GM04503 (cell line): ENCODE measurements at places on chromosomes 16 and 17.

GRCh38 chr17:40460604-40460967 lies 17.3 kb downstream of the IGFBP4 start:
- no peak for DNase-seq

DNA sequence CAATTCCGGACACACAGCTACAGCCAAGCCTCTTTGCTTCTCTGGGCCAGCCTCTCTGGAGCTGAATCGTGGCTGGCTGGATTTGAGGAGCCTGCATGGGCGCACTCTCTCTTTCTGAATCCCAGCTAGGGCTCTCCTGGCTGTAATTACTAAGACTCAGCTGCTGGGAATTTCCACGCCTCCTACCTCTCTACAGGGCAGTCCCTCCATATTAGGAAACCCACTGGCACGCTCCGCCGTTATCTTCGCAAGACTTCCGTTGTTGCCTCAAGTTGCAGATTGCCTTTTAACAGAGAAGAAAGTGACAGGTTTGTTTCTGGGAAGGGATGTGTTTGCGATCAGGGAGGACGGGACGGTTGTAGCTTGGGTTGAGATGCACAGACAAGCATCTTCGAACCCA lies 188.4 kb upstream of the NLRP1 start:
- no peak for DNase-seq

- no peak for DNase-seq
These were observed 4.3 kb downstream of the GID4 start for GRCh38 chr17:18043491-18043890.

GRCh38 chr17:61161615-61162134 lies 238.0 kb upstream of the TBX2 start:
- no peak for DNase-seq

GRCh38 chr17:72843591-72843990 lies 248.9 kb downstream of the SLC39A11 start:
- no peak for DNase-seq

GRCh38 chr16:70396246-70396904 lies 42.5 kb downstream of the ST3GAL2 start:
- DNase-seq: no peak

DNA sequence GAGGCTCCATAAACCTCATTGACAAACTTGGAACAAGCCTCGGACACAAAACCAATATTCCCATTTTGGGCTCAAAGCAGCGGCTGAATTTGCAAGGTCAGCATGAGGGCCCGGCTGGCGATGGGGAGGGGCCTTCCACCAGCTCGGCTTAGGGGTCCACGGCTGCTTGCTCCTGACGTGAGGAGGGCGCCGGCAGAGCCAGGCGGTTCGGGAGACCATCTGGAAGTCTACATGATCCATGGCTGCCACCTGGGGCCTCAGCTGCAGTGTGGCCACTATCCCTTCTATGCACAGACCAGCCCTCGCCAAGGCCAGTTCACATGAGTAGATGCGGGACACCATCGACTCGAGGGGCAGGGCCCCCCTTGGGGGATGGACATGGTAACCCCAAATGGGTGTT lies 39.1 kb downstream of the NDEL1 start:
- no peak for DNase-seq

DNA sequence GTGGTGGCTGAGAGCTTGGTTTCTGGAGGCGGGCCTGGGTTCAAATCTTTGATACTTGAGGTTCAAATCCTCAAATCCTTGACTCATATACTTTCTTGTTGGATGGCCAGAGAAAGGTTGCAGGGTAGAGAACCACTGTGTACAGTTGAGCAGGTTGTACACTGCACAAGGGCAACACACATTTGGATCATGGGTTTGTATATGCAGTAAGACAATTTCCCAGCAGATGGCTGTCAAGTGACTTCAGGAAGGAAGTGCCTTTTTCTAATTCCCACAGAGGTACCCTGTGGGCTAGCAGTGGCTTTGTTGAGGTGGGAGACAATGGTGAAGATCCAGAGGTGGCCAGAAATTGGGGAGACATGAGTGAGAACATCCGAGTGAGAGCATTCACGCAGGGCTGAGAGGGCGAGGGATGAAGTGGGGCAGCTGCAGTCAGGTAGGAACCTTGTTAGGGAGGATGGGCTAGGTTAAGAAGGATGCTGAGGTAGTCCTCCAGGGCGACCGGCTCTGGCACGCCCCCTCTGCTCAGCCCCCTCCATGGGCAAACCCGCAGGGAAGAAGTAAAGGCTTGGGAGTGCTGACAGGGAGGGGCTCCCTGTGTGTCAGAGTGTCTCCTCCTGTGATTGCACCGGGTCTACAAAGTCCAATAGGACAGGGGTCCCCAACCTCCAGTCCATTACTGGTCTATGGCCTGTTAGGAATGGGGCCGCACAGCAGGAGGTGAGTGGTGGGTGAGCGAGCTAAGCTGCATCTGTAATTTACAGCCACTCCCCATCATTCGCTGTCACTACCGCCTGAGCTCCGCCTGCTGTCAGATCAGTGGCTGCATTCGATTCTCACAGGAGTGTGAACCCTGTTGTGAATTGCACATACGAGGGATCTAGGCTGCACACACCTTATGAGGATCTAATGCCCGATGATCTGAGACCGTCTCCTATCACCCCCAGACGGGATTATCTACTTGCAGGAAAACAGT lies 2.7 kb downstream of the C16orf89 start:
- DNase-seq: no peak

DNA sequence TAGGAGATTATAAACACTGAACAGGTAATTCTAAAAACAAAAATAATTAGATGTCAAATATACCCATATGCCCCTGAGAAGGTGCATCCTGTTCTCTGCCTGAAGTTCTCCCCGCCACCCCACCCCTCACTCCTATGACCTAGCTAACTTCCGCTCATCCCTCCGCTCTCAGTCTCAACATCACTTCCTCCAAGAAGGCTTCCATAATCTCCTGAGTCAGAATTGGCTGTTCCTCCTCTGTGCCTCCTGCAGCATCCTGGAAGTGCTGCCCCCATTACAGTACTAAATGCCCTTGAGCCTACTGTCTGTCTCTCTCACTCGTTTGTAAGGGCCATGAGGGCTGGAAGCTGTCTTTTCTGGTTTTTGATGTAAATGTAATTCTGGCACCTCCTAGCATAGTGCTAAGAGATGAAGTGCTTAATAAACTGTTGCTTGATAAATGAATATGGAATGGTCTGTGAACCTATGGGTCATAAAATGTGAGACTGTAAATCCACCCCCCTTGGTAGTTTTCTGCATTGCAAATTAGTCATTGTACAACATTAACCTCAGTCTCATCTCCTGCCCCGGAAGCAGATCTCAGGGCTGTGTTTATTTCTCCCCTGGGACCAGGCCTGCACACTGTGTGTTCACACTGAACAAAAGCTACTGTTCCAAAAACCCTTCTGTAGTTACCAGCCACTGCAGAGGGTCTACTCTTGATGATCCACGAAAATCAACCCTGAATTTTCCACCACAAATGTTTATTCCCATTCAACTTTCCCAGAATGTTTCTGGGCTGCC lies 3.9 kb upstream of the MYO1D start:
- no peak for DNase-seq

GRCh38 chr17:2277429-2278170 lies 26.0 kb downstream of the SMG6 start:
- DNase-seq: no peak
